ENCODE measurements at places on chromosomes 16 and 17. TPM values are rescaled to one million over a fixed set of nuclear protein-coding genes. Genes with fewer than 3 reads are reported as not detected.

GRCh38 chr17:11097121-11097520 is 143.9 kb upstream of the SHISA6 start:
- no peak for DNase-seq
- H3K27me3 ChIP-seq = no peaks in the 10 kb centered on the region
- no peak overlapping the region for H3K27ac ChIP-seq
- no peaks in the 10 kb centered on the region for H3K4me1 ChIP-seq
- no peak overlapping the region for H3K4me3 ChIP-seq

TM4SF5 gene
- not detected for total RNA-seq

DPEP3 gene
- total RNA-seq = 1.1 TPM

GRCh38 chr16:66484453-66485213 is 57.5 kb downstream of the BEAN1 start:
- H3K27me3 ChIP-seq = peaks cover 7% of the 10 kb centered on the region
- no peaks in the 10 kb centered on the region for H3K36me3 ChIP-seq
- peak; percentile 12 for DNase-seq

DNA sequence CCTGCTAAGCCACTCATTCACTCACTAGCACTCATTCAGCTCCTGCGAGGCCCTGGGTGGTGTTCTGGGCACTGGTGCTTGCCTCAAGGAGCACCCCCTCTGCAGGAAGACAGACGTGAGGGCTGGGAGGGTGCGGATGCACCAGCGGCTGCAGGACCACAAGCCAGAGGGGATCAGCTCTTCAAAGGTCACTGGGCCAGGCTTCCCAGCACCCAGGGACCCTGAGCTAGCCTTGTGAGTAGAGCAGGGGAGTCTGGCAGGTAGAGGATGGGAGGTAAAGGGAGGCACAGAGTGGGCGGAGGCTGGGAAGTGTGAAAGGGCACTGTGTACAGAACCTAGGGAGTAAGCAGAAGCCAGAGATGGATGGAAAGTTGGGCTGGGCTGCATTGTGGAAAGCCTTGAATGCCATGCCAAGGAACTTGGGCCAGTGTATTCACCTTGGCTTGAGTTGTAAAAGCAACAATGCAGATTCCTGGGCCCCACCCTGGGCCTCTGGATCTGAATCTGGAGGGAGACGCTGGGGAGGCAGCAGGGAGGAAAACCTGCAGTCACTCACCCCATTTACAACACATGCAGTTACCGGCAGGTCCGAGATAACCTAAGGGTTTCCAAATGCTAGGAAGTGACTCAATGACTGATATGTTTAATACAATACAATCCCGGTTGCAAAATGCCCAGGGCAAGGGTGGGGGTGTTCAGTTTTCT is 1.7 kb downstream of the IL4R start:
- H3K4me1 ChIP-seq = peaks cover 75% of the 10 kb centered on the region
- H3K36me3 ChIP-seq = peaks cover 4% of the 10 kb centered on the region
- H3K27me3 ChIP-seq = peaks cover 3% of the 10 kb centered on the region

TBX21 gene
- 7.9 TPM for total RNA-seq

SLC13A2 gene
- total RNA-seq = not detected

CDH1 gene
- 1.4 TPM for total RNA-seq

DNA sequence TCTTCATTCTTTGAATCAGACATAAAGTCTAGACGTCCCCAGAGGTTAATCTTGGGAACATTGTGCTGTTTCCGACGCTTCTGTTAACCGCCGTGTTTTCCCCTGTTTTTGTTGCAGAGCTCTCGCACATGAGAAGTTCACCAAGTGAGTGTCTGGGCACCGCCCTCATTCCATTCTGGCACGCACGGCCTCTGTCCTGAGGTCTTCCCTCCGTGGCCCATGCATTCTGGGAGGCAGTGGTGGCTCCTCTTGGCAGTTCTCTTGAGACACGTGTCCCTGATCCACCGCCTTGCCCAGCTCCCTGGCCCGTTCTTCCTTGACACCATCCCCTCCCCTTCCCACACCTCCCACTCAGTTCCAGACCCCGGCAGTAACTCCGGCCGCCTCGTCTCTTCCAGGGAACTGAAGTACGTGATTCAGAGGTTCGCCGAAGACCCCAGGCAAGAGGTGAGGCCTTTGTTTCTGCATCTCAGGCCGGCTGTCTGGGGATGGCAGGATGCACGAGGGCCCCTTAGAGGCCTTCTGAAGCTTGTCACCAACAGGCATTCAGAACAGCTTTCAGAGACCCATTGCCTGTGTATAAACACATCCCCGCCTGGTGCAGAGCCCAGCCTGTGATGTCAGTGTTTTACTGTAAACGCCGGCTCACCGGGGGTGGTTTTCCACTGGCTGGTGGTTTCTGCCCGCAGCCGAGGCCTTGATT is 85.9 kb upstream of the PLCG2 start:
- H3K4me1 ChIP-seq = no peaks in the 10 kb centered on the region
- H3K27me3 ChIP-seq = no peaks in the 10 kb centered on the region
- no peak for DNase-seq
- H3K27ac ChIP-seq = no peak overlapping the region
- H3K36me3 ChIP-seq = peaks cover 63% of the 10 kb centered on the region

KRTAP1-1 gene
- not detected for total RNA-seq

DNA sequence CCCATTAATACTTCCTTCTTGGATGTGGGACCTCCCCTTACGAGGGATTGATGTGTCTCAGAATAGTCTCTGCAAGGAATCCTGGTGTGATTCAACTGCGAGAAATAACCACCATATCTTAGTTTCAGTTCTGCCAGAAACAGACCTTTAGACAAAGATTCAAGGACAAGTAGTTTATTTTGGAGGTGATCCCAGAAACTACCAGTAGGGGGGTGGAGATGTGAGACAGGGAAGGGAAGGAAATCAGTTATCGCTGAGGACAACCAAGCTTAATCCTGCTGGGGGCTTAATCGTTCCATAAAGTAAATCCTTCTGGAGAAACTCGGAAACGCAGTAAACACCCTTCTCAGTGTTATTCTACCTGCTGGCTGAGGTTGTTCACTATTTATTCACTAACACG is 5.0 kb upstream of the SDR42E1 start:
- peaks cover 7% of the 10 kb centered on the region for H3K4me1 ChIP-seq
- H3K27me3 ChIP-seq = peaks cover 6% of the 10 kb centered on the region
- no peak overlapping the region for H3K27ac ChIP-seq
- no peak overlapping the region for H3K4me3 ChIP-seq
- DNase-seq = no peak

WDR45B gene
- 58.7 TPM for total RNA-seq

- H3K4me1 ChIP-seq = peaks cover 14% of the 10 kb centered on the region
- DNase-seq = peak; percentile 23
- H3K36me3 ChIP-seq = peaks cover 3% of the 10 kb centered on the region
- no peaks in the 10 kb centered on the region for H3K27me3 ChIP-seq
- H3K27ac ChIP-seq = no peak overlapping the region
- H3K4me3 ChIP-seq = no peak overlapping the region
Measured at GRCh38 chr17:75105126-75106080, 4.4 kb upstream of the ARMC7 start.

GRCh38 chr17:69796078-69796477 is 278.9 kb upstream of the KCNJ16 start:
- no peaks in the 10 kb centered on the region for H3K27me3 ChIP-seq
- no peak for DNase-seq
- H3K36me3 ChIP-seq = no peaks in the 10 kb centered on the region
- no peak overlapping the region for H3K4me3 ChIP-seq
- H3K4me1 ChIP-seq = no peaks in the 10 kb centered on the region
- no peak overlapping the region for H3K27ac ChIP-seq

- H3K36me3 ChIP-seq = no peaks in the 10 kb centered on the region
- peaks cover 26% of the 10 kb centered on the region for H3K4me1 ChIP-seq
- H3K27ac ChIP-seq = no peak overlapping the region
- H3K27me3 ChIP-seq = no peaks in the 10 kb centered on the region
Measured at GRCh38 chr16:79379095-79379494, 221.4 kb downstream of the MAF start.

CCL3 gene
- 2.0 TPM for total RNA-seq

DNA sequence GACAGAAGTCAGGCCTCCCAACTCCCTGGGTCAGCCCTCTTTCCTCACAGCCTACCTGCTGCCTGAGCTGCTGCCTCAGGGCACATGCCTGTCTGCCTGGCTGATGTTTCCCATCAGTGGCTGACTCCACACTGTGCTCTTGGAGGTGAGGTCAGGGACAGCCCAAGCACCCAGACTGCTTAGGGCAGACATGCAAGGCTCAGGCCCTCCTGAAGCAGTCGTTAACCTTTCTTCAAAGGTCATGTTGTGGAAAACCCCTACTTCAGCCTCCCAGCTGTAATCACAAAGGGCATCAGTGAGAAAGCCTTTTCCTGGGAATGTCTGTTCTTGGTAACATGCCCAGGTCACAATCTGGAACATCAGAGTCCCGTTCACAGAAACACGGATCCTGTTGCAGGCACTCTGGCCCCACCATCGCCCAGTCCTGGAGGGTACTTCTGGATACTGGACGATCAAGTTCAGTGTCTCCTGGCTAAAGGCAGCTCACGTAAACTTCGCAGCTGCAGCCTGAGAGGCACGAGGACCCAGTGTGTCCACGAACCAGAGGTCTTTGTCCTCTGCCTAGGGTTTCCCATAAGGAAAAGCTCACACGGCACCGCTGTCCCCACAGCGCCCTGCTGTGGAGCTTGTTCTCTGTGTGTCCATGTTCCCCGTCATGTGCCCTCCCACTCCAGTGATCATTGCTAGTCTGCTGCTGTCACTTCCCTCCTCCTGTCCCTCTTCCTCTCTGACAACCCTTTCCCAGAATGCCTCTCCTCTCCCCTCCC is 54.9 kb downstream of the GNAO1 start:
- DNase-seq = no peak
- H3K27me3 ChIP-seq = no peaks in the 10 kb centered on the region
- no peaks in the 10 kb centered on the region for H3K36me3 ChIP-seq

C16orf74 gene
- total RNA-seq = 15.6 TPM

GRCh38 chr17:47869114-47869513 is 18.2 kb upstream of the SP6 start:
- H3K4me1 ChIP-seq = no peaks in the 10 kb centered on the region
- no peak overlapping the region for H3K27ac ChIP-seq
- H3K36me3 ChIP-seq = no peaks in the 10 kb centered on the region
- no peak overlapping the region for H3K4me3 ChIP-seq

DNA sequence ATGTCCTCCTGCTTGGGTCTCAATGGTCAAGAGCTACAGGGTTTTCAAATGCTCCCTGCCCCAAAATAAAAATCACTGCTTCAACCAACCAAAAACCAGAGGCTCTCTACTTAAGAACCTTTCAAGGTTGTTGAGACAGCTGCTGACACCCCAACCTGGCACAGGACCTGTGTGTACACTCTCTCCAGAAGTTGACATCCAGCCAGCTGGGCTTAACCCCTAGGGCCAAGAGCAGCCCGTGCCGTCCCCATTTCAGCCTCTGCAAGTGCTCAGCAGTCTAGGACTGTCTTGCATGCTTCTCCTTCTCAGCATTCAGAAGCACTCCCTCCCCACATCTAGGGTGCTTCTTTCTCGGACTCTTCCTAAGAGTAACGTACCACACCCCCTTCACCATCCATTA is 59.0 kb upstream of the TRAP1 start:
- H3K27me3 ChIP-seq = no peaks in the 10 kb centered on the region
- no peak overlapping the region for H3K27ac ChIP-seq
- H3K4me3 ChIP-seq = no peak overlapping the region
- DNase-seq = no peak

DNA sequence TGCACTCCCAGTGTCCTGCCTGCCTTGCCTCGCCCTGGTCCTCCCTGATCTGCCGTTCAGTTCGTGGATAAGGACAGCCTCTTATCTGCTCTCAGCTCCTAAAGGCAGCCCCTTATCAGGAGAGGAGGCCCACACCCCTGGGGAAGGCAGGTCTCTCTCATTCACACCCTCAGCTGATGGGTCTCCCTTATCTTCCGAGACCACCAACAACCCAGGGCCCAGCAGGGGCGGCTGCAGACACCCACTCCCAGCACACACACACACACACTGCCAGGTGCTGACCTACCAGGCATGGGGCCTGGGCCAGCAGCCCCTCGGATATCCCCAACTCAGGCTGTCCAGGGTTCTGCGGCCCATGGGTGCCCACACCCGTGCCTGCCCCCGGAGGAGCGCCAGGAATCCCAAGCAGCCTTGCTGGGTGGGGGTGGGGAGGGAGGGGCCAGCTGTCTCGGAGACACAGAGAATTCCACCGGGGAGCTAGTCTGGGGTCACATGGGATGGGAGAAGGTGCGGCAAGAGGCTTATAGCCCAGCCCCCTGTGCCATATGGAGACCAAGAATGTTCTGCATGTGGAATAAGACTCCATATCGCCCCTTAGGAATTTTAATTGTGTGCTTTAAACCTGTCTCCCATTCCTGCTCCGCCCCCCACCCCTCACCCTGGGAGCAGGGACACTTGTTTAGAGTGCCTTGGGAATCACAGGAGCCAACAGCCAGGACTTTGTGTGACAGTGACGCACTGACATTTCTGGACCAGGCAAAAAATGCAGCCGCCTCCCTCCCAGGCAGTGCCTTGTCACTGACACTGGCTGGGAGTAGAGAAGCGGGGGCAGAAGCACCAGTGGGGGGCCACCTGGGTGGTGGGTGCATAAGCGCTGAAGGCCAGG is 41.9 kb upstream of the EMP2 start:
- H3K27me3 ChIP-seq = peaks cover 27% of the 10 kb centered on the region
- H3K27ac ChIP-seq = no peak overlapping the region
- H3K36me3 ChIP-seq = no peaks in the 10 kb centered on the region
- H3K4me3 ChIP-seq = no peak overlapping the region
- DNase-seq = no peak
- H3K4me1 ChIP-seq = no peaks in the 10 kb centered on the region

CENPX gene
- total RNA-seq = 43.7 TPM

GRCh38 chr17:6386041-6386630 is 48.8 kb downstream of the AIPL1 start:
- H3K4me3 ChIP-seq = no peak overlapping the region
- H3K27me3 ChIP-seq = peaks cover 40% of the 10 kb centered on the region
- H3K27ac ChIP-seq = no peak overlapping the region
- DNase-seq = no peak
- H3K36me3 ChIP-seq = no peaks in the 10 kb centered on the region
